Gastroesophageal sphincter (tissue), 4 donors: ENCODE measurements at places on chromosomes 1 and 21. TPM values are rescaled to one million over a fixed set of nuclear protein-coding genes. Genes with fewer than 3 reads are reported as not detected.

DNA sequence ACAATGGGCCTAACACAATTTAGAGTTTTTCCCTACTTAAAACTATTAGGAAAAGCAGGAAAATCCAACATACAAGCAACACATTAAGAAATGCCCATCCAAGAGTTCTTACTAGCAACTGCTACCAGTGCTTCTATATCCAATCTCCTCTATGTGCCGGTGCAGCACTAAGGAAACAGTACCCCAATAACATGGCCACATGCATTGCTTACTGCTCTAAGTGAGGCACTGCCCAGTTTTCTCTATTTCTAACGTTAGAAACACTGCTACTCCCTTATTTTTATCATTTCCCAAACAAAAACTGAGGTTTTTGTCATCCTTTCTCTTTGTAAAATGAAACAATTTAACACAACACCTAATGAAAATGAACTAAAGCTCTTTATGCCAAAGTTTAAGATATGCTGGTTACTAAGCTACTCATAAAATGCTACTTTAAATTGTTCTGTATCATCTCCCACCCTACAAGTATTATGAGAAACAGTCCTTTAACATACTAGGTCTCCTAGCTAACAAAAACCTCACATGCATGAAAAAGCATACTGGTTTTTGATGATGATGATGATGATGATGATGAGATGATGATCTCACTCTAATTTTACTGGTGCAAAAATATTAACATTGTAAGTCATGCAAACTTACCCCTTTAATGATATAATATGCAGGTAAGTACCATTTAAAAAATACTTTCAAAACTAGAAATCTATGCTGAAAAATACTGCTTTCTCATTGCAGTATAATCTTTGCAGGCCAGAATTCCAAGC, 90.7 kb upstream of the TTC39A start:
- ATAC-seq, result no peak
- no peaks in the 10 kb centered on the region for H3K27me3 ChIP-seq
- no peaks in the 10 kb centered on the region for H3K36me3 ChIP-seq
- no peak overlapping the region for H3K4me3 ChIP-seq
- no peaks in the 10 kb centered on the region for H3K4me1 ChIP-seq
- H3K27ac ChIP-seq, result no peak overlapping the region

DNA sequence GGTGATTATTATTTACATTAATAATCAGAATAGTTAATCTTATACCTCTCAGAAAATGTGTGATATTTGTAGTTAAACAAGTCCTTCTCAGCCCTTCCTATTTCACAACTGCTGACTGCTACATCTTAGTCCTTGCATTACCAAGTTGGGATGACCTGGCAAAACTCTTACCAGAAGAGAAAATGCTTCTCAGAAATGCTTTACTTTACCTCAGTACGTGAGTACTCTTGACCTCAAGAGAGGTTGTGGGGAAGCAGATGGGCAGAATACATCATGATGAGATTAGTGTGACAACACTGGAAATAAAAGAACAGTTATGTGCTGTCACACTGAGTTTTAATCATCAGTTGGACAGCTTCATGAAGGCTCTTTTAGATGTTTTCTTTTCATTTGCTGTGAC, 16.2 kb downstream of the CFAP126 start:
- H3K36me3 ChIP-seq, result no peaks in the 10 kb centered on the region
- ATAC-seq, result no peak
- no peaks in the 10 kb centered on the region for H3K27me3 ChIP-seq
- H3K4me3 ChIP-seq, result no peak overlapping the region
- peaks cover 11% of the 10 kb centered on the region for H3K4me1 ChIP-seq
- no peak overlapping the region for H3K27ac ChIP-seq

DNA sequence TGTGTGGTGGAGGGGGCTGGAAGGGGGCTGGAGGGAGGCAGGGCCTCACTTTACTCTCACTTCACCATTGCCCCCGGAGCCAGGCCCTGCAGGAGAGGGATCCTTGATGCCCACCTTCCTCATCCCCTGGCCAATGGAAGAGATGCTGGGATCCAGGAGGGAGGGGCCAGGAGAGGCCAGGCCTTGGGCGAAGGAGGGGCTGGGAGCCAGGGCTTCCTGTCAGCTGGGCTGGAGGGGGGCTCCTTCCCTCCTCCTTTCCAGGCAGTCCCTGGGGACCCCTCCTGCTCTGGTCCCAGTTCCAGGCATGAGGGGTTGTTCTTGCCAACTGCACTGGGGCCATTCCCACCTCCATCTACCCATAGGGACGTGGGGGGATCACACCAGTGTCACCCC, 5.7 kb downstream of the AHDC1 start:
- peaks cover 76% of the 10 kb centered on the region for H3K4me1 ChIP-seq
- H3K36me3 ChIP-seq, result no peaks in the 10 kb centered on the region
- H3K27me3 ChIP-seq, result no peaks in the 10 kb centered on the region
- no peak for ATAC-seq
- peak overlapping the region; percentile 94 for H3K27ac ChIP-seq

DNA sequence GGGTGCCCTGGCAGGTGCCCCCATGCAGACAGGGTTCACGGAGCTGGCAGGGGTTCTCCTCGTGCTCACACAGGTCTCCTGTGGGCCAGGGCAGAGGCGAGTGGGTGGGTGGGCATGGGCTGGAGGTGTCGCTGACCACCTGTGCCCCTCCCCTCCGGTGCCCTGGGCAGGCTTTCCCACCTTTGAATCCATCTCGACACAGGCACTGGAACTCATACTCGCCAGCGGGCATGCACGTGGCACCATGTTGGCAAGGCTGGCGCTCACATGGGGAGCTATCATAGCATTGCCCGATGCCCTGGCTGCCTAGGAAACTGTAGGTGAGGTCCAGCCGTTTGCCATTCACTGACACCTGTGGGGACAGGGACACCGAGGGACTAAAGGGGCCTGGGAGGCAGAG, 16.0 kb downstream of the LDLRAD2 start:
- no peak overlapping the region for H3K27ac ChIP-seq
- H3K27me3 ChIP-seq, result no peaks in the 10 kb centered on the region
- no peak overlapping the region for H3K4me3 ChIP-seq
- H3K4me1 ChIP-seq, result no peaks in the 10 kb centered on the region
- no peak for ATAC-seq

DNA sequence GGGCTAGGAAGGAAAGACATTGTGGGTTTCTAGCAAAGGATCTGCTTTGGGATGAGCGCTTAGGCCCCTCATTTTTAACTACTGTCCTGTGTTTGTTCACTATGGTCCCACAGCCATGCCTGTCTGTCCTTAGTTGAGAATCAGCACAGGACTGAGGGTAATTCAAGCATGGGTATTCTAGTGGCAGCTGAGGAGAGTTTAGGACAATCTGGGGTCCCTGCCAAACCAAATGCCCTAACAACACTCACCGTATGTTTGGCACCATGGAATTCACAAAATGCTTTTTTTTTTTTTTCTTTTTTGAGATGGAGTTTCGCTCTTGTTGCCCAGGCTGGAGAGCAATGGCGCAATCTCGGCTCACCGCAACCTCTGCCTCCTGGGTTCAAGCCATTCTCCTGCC, 10.4 kb downstream of the ARHGEF11 start:
- H3K4me3 ChIP-seq, result no peak overlapping the region
- H3K27me3 ChIP-seq, result no peaks in the 10 kb centered on the region
- no peak overlapping the region for H3K27ac ChIP-seq
- ATAC-seq, result no peak
- H3K4me1 ChIP-seq, result no peaks in the 10 kb centered on the region

- ATAC-seq, result no peak
- H3K27ac ChIP-seq, result peak overlapping the region; percentile 68
- H3K36me3 ChIP-seq, result no peaks in the 10 kb centered on the region
Observed at GRCh38 chr1:184915463-184916090, 58.7 kb downstream of the NIBAN1 start.

GRCh38 chr1:28078680-28079626, 9.5 kb downstream of the EYA3 start:
- H3K36me3 ChIP-seq, result peaks cover 13% of the 10 kb centered on the region
- H3K27ac ChIP-seq, result no peak overlapping the region
- no peak overlapping the region for H3K4me3 ChIP-seq
- H3K4me1 ChIP-seq, result no peaks in the 10 kb centered on the region
- ATAC-seq, result no peak
- no peaks in the 10 kb centered on the region for H3K27me3 ChIP-seq

- peaks cover 7% of the 10 kb centered on the region for H3K36me3 ChIP-seq
- H3K27me3 ChIP-seq, result no peaks in the 10 kb centered on the region
- H3K27ac ChIP-seq, result no peak overlapping the region
- H3K4me1 ChIP-seq, result no peaks in the 10 kb centered on the region
- H3K4me3 ChIP-seq, result no peak overlapping the region
Observed at GRCh38 chr1:39866767-39867166, 16.5 kb downstream of the TRIT1 start.

- no peak for ATAC-seq
- H3K36me3 ChIP-seq, result peaks cover 8% of the 10 kb centered on the region
- H3K4me1 ChIP-seq, result peaks cover 13% of the 10 kb centered on the region
Observed at GRCh38 chr1:12424793-12425192, 193.2 kb downstream of the DHRS3 start.

- no peaks in the 10 kb centered on the region for H3K36me3 ChIP-seq
- H3K4me3 ChIP-seq, result no peak overlapping the region
- H3K4me1 ChIP-seq, result no peaks in the 10 kb centered on the region
- H3K27me3 ChIP-seq, result peaks cover 7% of the 10 kb centered on the region
- ATAC-seq, result no peak
Observed at GRCh38 chr1:205396967-205397616, 24.8 kb downstream of the LEMD1 start.

DNA sequence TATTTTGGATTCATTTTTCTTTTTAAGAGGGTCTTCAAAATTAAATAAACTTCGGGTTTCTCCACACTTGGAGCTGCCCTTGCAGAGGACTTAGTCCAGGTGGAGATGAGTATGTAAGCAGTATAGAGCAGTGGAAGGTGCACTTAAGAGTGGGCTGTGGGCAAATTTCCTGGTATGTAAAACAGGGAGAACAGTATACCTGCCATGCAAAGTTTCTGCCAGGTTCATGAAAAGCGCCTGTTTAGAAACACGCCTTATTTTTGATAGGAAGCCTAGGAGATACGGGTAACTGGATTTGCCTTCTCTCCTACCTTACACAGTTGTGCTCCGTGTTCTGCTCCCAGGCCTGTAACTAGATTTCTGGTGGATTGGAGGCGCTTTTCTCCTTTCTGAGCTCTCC, 1.2 kb downstream of the KDM4A start:
- peaks cover 7% of the 10 kb centered on the region for H3K27me3 ChIP-seq
- H3K4me1 ChIP-seq, result peaks cover 36% of the 10 kb centered on the region
- peak overlapping the region; percentile 25 for H3K27ac ChIP-seq
- no peak for ATAC-seq
- H3K4me3 ChIP-seq, result peak overlapping the region; percentile 62

GRCh38 chr1:160868141-160868540, 5.5 kb upstream of the CD244 start:
- H3K27me3 ChIP-seq, result peaks cover 4% of the 10 kb centered on the region
- no peak overlapping the region for H3K27ac ChIP-seq

GRCh38 chr1:25544243-25544764, 898 bp downstream of the LDLRAP1 start:
- no peaks in the 10 kb centered on the region for H3K27me3 ChIP-seq
- no peaks in the 10 kb centered on the region for H3K36me3 ChIP-seq
- peaks cover 14% of the 10 kb centered on the region for H3K4me1 ChIP-seq
- H3K27ac ChIP-seq, result peak overlapping the region; percentile 29

GRCh38 chr1:2611031-2611501, 21.8 kb downstream of the MMEL1 start:
- peaks cover 70% of the 10 kb centered on the region for H3K27me3 ChIP-seq
- no peak overlapping the region for H3K27ac ChIP-seq
- H3K4me3 ChIP-seq, result no peak overlapping the region
- H3K4me1 ChIP-seq, result no peaks in the 10 kb centered on the region
- peak; percentile 29 for ATAC-seq

DNA sequence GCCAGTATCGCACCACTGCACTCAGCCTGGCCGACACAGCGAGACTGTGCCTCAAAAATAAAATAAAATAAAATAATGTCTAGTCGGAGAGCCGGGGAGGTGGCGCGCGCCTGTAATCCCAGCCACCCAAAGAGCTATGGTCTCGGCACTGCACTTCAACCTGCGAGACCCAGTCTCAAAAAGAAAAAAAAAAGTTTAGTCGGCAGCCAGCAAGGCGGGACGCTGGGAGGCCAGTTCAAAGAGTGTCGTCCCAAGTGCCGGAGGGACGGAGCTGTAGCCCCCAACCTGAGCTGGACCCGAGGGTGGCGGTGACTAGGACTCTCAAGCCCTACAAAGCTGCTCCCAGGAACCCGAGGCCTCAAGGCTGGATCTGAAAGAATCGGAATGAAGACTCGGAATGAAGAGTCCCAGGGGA, 632 bp upstream of the FALEC start:
- H3K4me3 ChIP-seq, result peak overlapping the region; percentile 54
- H3K36me3 ChIP-seq, result peaks cover 19% of the 10 kb centered on the region
- no peak for ATAC-seq

- ATAC-seq, result no peak
- no peak overlapping the region for H3K4me3 ChIP-seq
- no peaks in the 10 kb centered on the region for H3K4me1 ChIP-seq
Observed at GRCh38 chr1:241730031-241730430, 78.0 kb downstream of the WDR64 start.

- ATAC-seq, result no peak
- peaks cover 18% of the 10 kb centered on the region for H3K4me1 ChIP-seq
- no peaks in the 10 kb centered on the region for H3K36me3 ChIP-seq
- no peak overlapping the region for H3K27ac ChIP-seq
Observed at GRCh38 chr1:36994294-36994693, 40.0 kb downstream of the GRIK3 start.

GRCh38 chr1:162094271-162094670, 24.8 kb downstream of the NOS1AP start:
- no peak for ATAC-seq
- H3K36me3 ChIP-seq, result no peaks in the 10 kb centered on the region
- H3K27ac ChIP-seq, result no peak overlapping the region
- H3K27me3 ChIP-seq, result no peaks in the 10 kb centered on the region
- no peak overlapping the region for H3K4me3 ChIP-seq
- no peaks in the 10 kb centered on the region for H3K4me1 ChIP-seq

GRCh38 chr1:244970236-244970743, 105.9 kb upstream of the HNRNPU start:
- H3K27ac ChIP-seq, result peak overlapping the region; percentile 100
- peak overlapping the region; percentile 81 for H3K4me3 ChIP-seq
- peaks cover 2% of the 10 kb centered on the region for H3K4me1 ChIP-seq
- H3K36me3 ChIP-seq, result no peaks in the 10 kb centered on the region
- peak; percentile 65 for ATAC-seq
- no peaks in the 10 kb centered on the region for H3K27me3 ChIP-seq

GRCh38 chr1:37474697-37475379, 458 bp downstream of the ZC3H12A start:
- H3K36me3 ChIP-seq, result peaks cover 21% of the 10 kb centered on the region
- H3K27me3 ChIP-seq, result no peaks in the 10 kb centered on the region

- no peak overlapping the region for H3K27ac ChIP-seq
- peaks cover 11% of the 10 kb centered on the region for H3K4me1 ChIP-seq
- no peaks in the 10 kb centered on the region for H3K27me3 ChIP-seq
- H3K4me3 ChIP-seq, result no peak overlapping the region
- ATAC-seq, result no peak
Observed at GRCh38 chr1:68346188-68346808, 103.5 kb downstream of the RPE65 start.

- H3K4me3 ChIP-seq, result no peak overlapping the region
- peaks cover 37% of the 10 kb centered on the region for H3K27me3 ChIP-seq
- H3K36me3 ChIP-seq, result no peaks in the 10 kb centered on the region
Observed at GRCh38 chr1:206041640-206042039, 11.3 kb upstream of the RHEX start.

KCNN3 gene
- 9.6 TPM for total RNA-seq

SLC1A7 gene
- not detected for total RNA-seq

SLC19A1 gene
- total RNA-seq, result 8.6 TPM

CATSPER4 gene
- not detected for total RNA-seq

REN gene
- total RNA-seq, result not detected

TRAPPC3 gene
- 121 TPM for total RNA-seq
